ENCODE measurements at places on chromosomes 16 and 17.

DNA sequence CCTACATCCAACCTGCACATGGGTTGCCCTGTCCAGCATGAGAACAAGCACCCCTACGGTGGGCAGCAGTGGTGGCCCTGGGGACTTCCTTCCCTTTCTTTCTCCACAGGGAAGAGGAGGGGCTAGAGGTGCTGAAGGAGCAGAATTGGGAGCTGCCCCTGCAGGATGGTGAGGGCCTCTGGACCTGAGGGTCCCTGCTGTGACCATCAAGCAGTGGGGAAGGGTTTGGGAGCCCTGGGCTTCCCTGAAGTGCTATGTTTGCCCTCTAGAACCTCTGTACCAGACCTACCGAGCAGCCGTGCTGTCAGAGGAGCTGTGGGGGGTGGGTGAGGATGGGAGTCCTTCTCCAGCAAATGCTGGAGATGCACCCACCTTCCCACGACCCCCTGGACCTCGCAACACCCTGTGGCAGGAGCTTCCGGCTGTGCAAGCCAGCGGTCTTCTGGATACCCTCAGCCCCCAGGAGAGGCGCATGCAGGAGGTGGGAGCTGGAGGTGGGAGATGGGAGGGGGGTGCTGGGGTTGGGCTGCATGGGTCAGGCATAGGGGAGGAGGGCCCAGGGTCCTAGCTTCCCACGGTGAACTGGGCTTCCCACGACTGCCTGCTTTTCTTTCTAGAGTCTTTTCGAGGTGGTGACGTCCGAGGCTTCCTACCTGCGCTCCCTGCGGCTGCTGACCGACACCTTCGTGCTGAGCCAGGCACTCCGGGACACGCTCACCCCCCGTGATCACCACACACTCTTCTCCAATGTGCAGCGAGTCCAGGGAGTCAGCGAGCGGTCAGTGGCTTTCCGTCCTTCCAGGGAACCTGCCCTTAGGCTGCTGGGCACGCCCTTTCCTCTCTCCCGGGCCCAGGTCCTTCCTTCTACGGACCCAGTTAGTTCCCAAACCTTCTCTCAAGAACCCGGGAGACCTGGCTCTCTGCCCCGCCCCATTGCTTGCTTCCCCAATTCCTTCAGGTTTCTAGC lies 5.0 kb downstream of the ARHGEF15 start:
- no peak for DNase-seq

- peak; percentile 67 for DNase-seq
Measured at GRCh38 chr17:60079401-60080243, 901 bp upstream of the HEATR6 start.

DNA sequence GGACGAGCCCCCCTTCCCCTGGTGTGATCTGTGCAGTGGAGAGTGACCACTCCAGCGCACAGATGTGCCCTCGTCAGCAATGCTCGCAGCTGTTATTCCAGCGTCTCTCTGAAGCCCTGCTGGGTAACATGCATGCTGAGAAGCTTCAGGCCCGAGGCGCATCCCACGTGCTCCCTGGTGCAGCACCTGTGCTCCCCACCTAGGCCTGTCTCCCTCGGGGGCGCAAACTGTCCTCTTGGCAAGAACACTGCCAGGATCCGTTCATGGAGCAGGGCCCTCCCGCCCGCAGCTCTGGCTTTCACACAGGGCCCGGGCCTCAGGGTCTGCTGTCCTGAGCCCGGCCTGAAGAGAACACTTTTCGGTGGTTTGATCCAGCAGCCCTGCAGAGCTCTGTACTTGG lies 13.0 kb downstream of the TMEM204 start:
- no peak for DNase-seq

GRCh38 chr16:52494145-52494544 lies 52.8 kb downstream of the TOX3 start:
- DNase-seq: no peak

DNA sequence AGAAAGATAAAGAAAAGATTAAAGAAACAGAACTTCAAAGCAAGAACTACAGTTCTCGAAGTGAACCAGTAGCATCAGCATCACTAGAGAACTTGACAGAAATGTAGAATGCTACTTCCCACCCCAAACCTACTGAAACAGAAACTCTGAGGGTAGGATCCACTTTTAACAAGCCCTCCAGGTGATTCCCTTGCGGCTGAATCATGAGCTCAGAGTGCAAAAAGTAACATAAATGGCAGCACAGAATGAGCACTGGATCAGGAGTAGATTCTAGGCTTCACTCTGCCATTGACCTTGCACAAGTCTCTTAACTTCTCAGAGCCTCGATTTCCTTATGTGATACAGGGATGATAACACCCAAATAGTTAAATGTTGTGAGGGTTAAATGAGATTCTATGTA lies 5.8 kb downstream of the TOM1L2 start:
- no peak for DNase-seq

GRCh38 chr17:39365242-39365641 lies 36.2 kb downstream of the FBXL20 start:
- DNase-seq: no peak

- DNase-seq: no peak
Measured at GRCh38 chr17:79204261-79204660, 129.6 kb downstream of the ENGASE start.

DNA sequence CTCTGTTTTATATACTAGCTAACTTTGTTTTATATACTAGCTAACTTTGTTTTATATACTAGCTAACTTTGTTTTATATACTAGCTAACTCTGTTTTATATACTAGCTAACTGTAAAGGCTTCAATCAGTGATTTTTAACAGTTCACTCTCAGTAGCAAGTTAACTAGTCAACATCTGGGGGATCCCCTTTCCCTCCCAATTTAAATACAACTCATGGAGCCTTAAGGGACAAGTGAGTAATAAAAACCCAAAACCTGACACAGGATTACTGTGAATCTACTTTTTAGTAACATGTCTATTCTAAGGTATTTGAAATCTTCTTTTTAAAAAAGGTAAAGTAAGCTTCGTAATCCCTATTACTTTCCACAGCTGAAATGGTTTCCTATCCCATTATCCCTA lies 32.2 kb downstream of the FAM222B start:
- no peak for DNase-seq

- peak; percentile 77 for DNase-seq
Measured at GRCh38 chr17:43880420-43880991, 26.8 kb downstream of the MPP2 start.

- no peak for DNase-seq
Measured at GRCh38 chr16:83271123-83271522, 536.7 kb upstream of the HSBP1 start.

DNA sequence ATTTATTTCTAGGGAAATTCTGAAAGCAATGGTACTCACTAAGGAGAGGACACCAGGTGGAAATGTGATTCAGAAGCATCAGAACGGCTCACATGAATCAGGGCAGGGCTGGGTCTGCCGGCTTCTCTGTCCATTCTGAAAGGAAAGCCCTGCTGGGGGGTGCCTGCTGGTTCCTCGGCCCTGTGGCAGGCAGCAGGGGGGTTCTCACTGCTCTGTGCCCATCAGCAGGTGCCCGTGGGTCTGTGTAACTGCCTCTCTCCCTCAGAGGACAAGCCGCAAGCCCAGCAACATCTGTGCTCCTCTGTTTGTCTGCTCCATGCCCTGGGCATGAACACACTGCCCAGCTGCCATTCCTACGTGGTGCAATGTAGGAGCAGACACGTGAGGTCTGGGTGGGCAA lies 74.9 kb upstream of the ZNF423 start:
- DNase-seq: no peak

GRCh38 chr16:21001262-21001661 lies 100.7 kb downstream of the LYRM1 start:
- DNase-seq: no peak

DNA sequence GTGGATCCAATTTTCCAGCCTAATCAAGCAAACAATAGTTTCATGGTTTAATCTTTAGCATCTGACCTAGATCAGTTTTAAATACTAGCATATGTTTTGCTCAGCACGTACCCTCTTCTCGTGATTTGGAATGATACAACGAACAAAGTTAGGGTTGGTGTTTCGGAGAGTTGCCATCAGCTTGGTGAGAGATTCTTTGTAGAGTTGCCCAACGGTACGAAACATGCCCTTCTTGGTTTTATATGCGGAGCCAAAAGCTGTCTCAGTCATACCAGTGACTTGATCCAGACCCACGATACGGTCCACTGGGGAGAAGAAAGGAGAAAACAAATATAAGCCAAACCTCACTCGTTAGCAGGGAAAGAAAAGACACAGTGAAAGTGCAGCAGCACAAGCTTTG lies 85.3 kb downstream of the NDEL1 start:
- DNase-seq: no peak

DNA sequence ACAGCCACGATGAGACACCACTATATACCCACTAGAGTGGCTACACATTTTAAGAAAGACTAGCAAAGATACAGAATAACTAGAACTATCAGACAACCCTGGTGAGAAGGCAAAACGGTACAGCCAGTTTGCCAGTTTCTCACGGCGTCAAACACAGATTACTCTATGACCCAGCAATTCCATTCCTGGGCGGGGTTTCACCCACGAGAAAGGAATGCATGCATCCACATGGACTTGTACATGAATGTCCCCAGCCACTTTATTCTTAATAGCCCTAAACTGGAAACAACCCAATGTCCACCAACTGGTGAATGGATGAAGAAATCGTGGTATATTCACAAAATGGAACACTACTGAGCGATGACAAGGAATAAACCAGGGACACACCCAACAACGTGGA lies 74.5 kb downstream of the MYH10 start:
- DNase-seq: peak; percentile 22

DNA sequence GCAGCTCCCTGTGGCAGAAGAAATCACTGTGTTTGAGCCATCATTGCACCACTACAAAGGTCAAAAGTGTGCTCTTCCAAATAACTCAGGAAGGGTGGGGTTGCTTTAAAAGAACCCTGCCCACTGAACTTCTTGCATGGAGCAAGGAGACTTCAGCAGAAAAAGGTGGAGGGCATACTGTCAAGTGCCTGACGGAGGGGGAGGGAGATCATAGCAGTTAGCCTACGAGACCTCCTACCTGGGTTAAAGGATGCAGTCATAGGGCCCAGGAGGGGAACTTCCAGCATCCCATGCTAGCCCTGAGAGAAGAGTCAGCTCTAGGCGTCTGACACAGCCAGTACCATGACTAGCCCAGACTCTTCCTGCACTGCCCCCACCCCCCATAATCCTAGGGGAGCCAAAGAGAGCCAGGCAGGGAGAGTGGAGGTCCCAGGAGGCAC lies 45.3 kb upstream of the MSI2 start:
- DNase-seq: no peak

DNA sequence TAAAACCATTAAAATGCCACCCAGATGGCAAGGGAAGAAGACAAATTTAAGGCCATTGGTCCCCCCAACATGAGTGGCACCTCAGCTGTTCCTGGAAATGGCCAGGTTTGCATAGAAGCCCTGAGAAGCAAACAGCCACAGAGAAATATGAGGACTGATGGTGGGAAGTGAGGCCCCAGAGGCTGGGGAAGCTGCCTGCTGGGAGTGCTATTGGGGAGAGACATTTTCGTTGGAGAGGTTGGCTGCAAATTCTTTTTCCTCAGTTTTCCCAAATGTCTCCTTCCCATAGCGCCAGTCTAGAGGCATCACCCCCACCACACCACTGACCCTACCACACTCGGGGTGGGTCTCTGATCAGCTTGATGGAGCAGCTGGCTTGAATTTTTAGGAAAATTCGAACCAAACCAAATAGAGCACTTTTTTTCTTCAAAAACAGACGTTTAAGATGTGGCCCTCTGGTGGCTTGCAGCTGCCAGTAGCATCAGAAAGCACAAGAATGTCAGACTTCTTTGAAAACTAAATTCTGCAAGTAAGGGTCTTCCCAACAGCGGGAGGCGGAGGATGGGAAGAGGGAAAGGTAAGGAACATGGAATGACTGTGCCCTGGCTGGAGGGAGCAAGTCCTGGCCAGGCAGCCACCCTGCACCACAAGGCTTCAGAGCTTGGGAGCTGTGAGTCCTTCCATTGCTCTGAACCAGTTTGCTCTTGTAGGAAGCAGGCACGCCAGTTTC lies 13.2 kb upstream of the SLC12A3 start:
- no peak for DNase-seq

- no peak for DNase-seq
Measured at GRCh38 chr16:9932000-9932399, 250.2 kb downstream of the GRIN2A start.

DNA sequence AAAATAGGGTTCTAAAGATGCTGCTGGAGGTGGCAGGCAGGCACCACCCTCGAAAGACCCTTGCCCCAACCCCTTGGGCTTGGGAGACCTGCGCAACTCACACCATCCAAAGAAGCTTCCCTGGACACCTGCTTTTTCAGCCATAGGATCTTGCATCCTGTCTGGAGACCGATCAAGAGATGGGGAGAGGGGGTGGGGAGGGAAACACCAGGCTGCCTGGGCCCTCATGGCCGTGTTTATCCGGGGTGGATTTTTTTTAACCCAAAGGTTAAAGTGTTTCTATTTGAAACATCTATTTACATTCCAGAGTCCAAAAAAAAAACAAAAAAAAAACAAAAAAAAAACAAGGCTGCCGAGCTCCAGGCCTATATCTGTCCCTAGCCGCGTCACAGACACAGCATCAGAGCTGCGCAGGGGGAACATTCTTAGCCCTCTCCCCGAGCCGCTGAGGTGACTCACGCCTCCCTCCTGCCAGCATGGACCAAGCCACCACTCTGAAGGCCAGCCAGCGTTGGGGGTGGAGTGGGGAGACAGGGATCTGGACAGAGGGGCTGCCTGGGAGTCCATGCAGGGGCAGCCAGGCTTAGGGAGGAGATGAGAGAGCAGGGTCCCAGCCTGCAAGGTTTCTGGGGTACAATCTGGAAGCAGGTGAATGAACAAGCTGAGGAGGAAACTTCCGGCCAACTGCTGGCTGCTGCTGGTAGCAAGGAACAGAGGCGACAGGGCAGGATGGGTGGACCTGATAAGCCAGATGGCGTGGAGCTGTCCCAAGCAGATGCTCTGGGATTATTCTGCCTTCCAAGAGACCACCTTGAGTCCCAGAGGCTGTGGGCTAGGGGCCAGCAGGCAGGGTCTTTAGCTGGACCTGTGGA lies 14.8 kb downstream of the HDAC5 start:
- DNase-seq: peak; percentile 93

DNA sequence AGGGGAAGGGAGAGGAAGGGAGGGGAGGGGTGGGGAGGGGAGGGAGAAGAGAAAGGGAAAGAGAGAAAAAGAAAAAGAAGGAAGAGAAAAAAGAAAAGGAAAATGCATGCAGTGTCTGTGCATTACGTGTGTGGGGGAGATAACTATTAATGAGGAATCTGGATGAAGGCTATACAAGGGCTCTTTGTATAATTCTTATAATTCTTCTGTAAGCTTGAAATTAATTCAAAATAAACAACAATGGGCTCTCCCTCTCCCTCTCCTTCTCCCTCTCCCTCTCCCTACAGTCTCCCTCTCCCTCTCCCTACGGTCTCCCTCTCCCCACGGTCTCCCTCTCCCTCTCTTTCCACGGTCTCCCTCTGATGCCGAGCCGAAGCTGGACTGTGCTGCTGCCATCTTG lies 143.4 kb downstream of the VPS53 start:
- no peak for DNase-seq

DNA sequence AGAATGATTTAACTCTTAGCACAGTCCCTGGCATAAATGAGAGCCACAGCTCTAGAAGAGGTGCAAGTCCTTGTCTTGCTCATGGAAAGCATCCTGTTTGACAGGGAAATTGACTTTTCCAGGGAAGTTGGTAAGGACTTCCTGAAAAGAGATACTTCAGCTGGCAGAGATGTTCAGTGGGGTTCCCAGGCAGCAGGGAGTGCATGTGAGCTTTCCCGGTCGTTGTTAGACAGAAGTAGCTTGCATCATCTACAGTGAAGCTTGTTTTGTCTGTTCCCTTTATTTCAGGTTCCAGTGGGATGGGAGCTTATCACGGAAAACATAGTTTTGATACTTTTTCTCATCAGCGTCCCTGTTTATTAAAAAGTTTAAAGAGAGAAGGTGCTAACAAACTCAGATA lies 22.9 kb downstream of the ALDH3A2 start:
- DNase-seq: no peak

- DNase-seq: no peak
Measured at GRCh38 chr16:53220585-53220984, 165.8 kb downstream of the CHD9 start.

- no peak for DNase-seq
Measured at GRCh38 chr17:1511756-1512321, 4.6 kb downstream of the INPP5K start.

All from urothelium cell line (cell line).